ENCODE measurements at places on chromosomes 2 and 18.

DNA sequence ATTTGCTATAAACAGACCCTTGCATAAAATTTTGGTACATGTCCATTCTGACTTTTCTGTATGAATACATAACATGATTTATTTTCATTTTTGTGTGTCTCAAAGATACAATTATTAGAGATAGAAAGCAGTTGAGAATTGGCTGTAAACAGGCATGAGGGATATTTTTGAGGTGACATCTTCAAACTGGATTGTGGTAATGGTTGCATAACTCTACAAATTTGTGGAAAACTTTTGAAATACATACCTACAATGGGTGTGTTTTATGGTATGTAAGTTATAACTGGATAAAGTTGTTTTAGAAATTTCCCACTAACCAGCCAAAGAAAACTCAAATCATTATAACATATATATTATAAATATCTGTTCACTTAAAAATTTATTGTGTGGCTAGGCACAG lies 39.6 kb downstream of the GREB1L start:
- DNase-seq = no peak

GRCh38 chr2:112836695-112837117 lies at the start of gene IL1B:
Gene IL1B (minus strand): TSS chr2:112836779. CDS start chr2:112836229, 550 bp downstream.
- DNase-seq = no peak

- DNase-seq = no peak
Observed at GRCh38 chr2:149727927-149728326, 140.4 kb upstream of the MMADHC start.

DNA sequence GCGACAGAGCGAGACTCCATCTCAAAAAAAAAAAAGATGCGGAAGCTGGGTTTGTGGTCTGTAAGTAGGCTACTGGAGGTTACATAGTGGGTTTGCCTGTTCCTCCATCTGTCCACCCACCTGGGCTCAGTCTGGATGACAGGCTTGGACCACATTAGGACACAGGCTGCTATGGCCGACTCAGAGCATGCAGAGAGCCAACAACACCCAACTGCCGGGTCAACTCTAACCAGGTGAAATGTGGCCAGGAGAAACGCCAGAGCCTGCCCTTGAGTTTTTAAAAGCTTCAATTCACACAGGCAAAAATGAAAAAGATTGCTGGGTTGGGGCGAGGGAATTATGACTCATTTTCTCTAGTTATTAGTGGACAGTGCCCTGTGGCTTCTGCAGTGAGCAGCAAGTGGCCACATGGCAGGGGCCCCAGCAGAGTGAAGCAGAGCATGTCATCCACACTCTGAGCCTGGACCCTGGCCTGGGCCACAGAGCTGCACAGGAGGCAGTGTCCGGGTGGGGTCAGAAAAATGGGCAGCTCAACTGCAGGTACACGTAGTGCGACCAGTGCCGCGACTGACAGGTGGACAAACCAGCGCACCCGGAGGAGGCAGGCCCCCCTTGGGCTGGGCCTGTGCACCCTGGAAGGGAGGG lies 67.4 kb downstream of the BIN1 start:
- DNase-seq = peak; percentile 80

- DNase-seq = peak; percentile 77
Observed at GRCh38 chr2:152036611-152037469, 62.0 kb downstream of the CACNB4 start.

- peak; percentile 22 for DNase-seq
Observed at GRCh38 chr2:119826370-119826961, 66.7 kb downstream of the PTPN4 start.

- no peak for DNase-seq
Observed at GRCh38 chr2:149410701-149411484, 80.5 kb downstream of the LYPD6 start.

DNA sequence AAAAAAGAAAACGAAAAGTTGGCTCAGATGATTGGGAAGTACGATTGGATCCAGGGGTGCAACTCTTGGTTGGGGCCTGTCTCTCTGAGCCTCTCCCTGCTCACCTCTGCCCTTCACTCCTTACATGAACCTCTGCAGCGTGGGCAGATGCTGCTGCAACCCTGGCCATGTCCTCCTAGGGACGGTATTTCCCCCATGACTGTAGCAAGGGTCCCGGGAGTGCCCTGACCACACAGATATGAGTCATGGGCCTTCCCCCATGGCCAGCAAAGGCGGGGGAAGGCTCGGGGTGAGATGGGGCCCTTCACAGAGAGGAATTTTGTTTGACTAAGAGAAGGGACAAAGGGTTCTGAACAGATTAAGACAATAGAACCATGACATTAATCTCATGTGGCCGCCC lies 129.0 kb downstream of the NCK2 start:
- DNase-seq = no peak

DNA sequence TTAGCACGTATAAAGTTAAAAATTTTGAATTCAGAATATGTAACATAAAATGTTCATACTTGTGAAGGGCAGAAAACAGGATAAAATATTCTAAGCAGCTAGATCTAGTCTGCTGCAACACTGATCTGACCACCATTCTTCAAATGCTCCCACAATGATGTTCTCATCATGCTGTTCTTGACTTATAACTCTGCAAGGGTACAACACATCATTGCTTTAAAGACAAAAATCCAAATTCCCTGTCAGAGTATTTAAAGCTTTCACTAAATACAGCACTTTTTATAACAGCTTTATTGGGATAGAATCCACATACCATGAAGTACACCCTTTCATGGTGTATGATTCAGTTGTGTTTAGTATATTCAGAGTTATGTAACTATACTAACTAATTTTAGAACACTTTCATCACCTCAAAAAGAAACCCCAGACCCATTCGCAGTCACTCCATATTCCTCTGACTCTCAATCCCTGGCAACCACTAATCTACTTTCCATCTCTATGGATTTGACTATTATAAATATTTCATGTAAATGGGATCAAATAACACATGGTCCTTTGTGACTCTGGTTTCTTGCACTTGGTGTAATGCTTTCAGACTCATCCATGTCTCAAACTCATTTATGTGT lies 56.4 kb downstream of the MAP4K3 start:
- no peak for DNase-seq

DNA sequence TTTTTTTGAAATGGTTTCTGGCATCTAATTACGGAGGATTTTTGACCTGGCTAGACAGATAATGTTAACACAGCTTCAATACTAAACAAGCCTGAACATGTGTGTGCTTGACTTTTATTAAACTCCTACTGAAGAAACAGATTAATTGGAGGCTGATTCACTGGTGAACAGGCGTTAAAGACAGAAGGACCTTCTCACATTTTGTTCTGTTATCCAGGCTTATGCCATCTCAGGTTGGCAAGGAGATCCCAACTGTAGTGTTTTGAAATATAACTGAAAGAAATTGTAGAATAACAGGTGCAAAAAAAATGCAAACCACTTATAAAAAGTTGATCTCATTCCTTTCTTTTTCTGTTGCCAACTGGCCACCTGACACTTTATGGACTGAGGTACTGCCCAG lies 269.6 kb downstream of the ARHGAP15 start:
- DNase-seq = no peak

DNA sequence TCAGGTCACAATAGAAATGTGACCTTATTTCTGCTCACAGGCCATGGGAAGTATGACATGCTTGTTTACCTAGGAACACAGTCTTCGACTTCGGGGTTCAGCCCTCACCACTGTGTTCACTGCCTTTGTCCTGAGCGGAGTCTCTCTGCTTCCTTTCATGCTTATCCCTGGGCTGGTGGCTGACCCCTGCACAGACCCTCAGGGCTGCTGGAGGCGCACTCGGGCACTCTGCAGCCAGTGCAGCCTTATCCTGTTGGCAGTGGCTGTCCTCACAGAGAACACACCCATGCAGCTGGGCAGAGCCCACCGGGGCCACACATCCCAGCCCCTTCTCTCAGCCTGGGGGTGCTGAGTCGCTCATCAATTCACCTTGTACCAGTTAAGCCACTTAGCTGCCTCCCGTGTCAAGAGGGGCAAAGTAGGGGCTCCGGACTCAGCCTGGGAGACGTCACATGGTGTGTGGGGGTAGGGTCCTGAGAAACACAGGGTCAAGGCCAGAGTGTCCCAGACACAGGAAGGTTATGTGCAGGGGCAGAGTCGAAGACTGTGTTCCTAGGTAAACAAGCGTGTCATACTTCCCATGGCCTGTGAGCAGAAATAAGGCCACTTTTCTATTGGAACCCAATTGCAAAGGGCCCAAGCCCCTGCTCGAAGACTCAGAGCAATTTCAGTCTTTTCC lies 107.5 kb downstream of the FAM210A start:
- no peak for DNase-seq

DNA sequence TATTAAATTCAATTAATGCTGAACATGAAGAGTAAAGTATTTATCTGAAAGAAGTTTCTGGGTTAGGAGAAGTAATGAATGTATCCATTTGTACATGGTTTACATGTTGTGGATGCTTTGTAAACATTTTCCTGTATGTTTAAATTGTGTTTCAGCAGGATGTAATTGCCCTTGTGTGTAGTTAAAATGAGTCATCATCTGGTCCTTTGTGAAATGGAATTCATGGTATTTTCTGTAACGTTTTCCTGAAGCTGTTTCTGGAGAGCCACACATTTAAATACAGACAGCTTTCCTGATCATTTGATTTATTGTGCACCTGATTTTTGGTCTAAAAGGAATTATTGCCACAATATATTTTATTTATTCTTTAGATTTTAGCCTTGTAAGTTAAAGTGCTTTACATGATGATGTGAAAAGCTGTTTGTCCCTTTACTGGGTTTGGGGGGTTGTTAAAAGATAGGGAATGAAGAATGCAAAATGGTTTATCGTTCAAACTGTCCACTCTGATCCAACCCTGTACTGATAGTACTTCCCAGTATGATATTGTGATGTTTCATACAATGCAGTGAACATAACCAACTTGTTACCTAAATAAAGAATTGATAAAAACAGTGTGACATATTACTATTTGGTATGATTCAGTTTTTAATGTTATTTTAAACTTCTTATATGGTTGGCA lies 41.7 kb upstream of the SLC3A1 start:
- DNase-seq = no peak

DNA sequence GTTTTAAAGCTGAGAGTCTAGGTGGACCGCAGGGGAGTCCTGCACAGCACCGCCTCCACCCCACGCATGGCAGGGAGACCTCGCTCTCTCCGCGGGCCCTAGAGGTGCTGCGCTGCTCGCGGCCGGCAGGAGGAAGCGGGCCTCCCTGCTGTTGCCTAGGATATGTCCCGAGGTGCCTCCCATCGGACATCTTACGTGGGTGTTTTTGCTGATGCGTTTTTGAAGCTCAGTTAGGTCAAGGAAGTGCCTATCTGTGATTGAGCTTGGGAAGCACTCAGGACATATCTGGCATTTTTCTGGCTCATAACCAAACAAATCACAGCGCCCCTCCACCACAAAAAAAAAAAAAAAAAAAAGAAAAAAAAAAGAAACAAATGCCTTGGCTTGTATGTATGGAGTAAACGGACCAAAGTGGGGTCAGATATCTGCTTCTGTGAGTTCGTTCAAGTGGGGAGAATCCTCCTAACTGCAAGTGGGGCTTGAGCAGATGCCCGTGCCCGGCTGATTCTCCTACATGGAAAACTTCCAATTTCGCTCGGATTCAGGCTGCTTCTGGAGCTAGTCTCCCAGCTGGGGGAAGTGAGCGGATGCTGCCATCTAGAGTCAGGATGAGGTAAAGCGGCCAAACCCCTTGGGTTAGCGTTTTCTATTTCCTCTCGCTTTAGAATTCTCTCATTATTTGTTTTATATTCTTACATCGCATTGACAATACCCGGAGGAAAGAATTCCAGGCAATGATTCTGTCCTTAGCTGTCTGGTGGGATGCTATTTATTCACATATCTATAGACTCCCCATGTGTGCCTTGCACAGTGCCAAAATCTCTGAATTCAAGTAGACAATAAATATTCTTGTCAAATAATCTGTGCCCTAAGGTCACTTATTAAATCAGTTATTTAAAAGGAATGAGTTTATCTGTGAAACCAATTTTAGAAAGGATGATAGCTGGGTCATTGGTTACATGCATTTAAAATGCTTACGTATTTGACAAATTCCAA lies 95.3 kb downstream of the CD8B2 start:
- DNase-seq = peak; percentile 89

DNA sequence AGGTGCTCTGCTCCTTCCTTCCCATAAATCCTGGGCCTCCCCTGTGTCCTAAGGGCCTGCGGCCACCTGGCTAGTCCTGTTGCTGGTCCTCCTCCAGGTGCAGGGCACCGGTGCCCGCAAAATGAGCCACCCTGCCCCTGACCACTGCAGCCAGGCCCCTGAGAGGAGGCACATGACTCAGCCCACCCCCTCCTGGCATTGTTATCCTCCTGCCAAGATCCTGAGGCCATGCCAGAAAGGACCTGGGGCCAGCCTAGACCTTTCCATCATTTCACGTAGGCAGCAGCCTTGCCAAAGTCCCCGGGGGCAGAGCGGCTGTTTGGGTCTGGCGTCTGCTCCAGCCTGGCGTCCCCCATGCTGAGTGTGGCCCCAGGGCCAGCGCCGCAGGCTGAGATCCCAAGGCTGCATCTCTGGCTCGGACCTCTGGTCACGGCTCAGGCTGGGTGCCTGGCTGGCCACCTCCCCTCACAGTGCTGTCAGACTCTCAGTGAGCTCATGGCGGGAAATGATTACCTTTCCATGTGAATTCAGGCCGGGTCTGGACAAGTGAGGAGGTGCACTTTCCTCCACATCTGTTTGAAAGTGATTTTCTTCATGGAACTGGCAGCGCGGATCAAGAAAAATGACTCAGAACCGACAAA lies 81.0 kb downstream of the NDUFA10 start:
- no peak for DNase-seq

- DNase-seq = no peak
Observed at GRCh38 chr2:121796239-121796638, 40.8 kb downstream of the TSN start.

GRCh38 chr18:79393635-79394533 lies 1.8 kb upstream of the NFATC1 start:
- peak; percentile 34 for DNase-seq

- no peak for DNase-seq
Observed at GRCh38 chr2:199734651-199735050, 116.3 kb downstream of the FTCDNL1 start.

DNA sequence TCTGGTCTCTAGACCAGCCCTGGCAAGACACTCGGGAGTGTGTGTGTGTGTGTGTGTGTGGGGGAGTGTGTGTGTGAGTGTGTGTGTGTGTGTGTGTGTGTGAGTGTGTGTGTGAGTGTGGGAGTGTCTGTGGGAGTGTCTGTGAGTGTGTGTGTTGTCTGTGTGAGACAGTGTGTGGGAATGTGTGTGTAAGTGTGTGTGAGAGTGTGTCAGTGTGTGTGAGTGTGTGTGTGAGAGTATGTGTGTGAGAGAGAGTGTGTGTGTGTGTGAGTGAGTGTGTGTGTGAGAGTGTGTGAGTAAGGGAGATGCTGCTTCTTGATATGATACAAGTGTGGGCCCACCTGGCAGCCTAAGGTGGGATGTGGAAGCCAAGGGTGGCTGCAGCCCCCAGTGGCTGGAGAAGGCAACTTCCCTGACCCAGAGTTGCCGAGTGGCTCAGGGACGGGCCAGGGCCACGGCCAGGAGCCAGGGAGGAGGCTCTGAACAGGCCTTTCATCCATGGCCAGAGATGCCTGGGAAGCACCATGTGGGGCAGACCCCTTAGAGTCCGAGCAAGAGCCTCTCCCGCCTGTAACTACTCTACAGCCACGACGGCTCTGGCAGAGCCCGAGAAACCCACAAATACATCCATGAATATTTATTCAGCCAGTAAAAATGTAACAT lies 159.3 kb upstream of the MYCN start:
- DNase-seq = no peak
